ENCODE measurements at places on chromosomes 7 and 10.
A peak's percentile ranks its signal among the peaks of the same experiment; 100 is the strongest.

GRCh38 chr7:52569151-52569550 is 466.3 kb upstream of the POM121L12 start:
- DNase-seq = no peak

GRCh38 chr7:112021379-112022044 is 184.7 kb downstream of the DOCK4 start:
- DNase-seq = no peak

- DNase-seq = peak; percentile 79
Observed at GRCh38 chr10:11798845-11799735, 24.1 kb upstream of the PROSER2 start.

GRCh38 chr10:114550756-114551635 is 107.1 kb downstream of the ABLIM1 start:
- peak; percentile 51 for DNase-seq

- peak; percentile 56 for DNase-seq
Observed at GRCh38 chr7:11830582-11831155, 1.3 kb downstream of the THSD7A start.

- no peak for DNase-seq
Observed at GRCh38 chr10:13759168-13759567, 172.4 kb downstream of the PRPF18 start.

DNA sequence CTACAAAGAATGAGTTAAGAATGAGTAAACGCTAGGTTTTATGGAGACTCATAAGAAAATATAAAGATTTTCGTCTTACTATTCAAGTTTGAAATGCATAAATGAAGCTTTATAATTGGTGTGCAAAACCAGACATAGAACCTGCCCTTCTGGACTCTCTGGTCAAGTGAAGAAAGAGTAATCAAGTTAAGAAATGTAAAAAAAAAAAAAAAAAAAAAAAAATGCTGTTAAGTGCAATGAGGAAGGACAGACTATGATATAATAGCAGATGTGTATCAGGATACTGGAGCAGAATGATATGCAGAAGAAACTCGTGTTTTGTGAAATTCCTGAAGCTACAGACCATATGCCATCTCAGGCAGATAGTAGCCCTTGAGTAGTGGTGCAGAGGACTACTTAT is 5.6 kb downstream of the PCGF5 start:
- no peak for DNase-seq

GRCh38 chr7:33065981-33066380 is 3.4 kb upstream of the NT5C3A start:
- DNase-seq = no peak

Measured in renal cortical epithelial cell (primary cell).